OCI-LY7 (cell line): ENCODE measurements at places on chromosomes 1 and 21. TPM values are rescaled to one million over a fixed set of nuclear protein-coding genes. Genes with fewer than 3 reads are reported as not detected.

The RNU1-1 gene
- 1,721 and 1,968 TPM in 2 replicates for total RNA-seq

The FMO3 gene
- not detected in 2 replicates for total RNA-seq

The TEKT2 gene
- total RNA-seq, result not detected in 2 replicates

The IVL gene
- total RNA-seq, result not detected in 2 replicates

The GBP6 gene
- total RNA-seq, result not detected in 2 replicates

The PLEKHG5 gene
- total RNA-seq, result 1.7 and 2.4 TPM in 2 replicates

The SHE gene
- not detected in 2 replicates for total RNA-seq

- no peak for DNase-seq
These were observed 67.2 kb downstream of the FAM163A start for GRCh38 chr1:179810367-179810715.

DNA sequence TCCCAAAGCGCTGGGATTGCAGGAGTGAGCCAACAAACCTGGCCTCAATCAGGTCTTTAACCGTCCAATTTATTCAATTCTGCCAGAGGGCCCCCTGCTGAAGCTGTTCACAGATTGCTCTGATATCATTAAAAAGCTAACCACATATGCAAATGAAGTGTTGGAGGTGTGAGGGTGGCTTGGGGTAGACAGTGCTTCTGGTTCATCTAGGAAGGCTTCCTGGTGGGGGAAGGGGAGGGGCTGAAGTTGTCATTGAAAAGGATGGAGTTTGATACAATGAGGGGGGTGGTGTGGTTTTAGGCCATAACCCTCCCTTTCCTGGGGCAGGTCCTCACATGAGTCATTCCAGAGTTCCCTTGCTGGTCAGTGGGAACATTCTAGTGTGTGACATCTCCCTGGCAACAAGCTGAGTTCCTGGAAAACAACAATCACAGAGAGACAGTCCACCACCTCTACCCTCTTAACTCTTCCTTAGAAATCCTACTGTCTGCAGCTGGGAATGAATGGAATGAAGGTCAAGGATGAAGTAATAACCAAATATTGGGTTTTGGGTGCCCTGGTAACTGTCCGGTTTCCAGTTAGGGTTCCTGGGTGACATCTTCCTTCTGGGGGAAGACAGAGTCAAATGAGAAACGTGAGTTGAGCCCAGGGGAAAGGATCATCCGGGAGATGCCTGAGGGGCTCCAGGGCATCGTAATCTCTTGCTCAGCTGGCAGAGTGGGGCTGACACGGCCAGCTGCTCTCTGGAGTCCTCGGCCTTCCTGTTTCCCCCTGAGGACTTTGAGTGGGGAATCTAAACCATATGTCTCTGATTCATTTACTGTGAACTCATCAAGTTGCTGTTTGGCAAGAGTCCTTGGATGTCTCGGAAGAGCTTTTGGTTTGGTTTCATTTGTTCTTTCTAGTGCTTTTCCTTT is 32.2 kb downstream of the BATF3 start:
- DNase-seq, result peak; percentile 35

GRCh38 chr1:29687601-29688244 is 451.4 kb downstream of the PTPRU start:
- no peak for DNase-seq

GRCh38 chr1:201968202-201968925 is 13.1 kb downstream of the TIMM17A start:
- DNase-seq, result no peak

GRCh38 chr1:194069168-194069830 is 882.9 kb upstream of the B3GALT2 start:
- no peak for DNase-seq

DNA sequence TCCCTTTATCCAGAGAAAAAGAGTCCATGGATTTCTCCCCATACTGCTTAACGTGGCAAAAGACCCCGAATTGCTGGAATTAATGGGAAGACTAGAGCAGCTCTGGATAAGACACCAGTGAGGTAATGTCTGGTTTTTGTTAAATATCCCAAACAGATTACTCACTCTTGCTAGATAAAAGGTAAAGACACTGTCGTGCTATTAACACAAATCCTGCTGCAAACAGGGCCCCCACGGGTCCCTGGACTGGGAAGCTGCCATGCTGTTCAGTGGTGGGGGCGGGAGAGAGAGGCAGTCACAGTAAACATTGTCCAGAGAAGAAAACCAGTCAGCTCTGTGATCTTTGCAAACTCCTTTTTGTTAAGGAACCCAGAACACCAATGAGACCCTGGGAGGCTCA is 15.2 kb upstream of the SRP9 start:
- no peak for DNase-seq

DNA sequence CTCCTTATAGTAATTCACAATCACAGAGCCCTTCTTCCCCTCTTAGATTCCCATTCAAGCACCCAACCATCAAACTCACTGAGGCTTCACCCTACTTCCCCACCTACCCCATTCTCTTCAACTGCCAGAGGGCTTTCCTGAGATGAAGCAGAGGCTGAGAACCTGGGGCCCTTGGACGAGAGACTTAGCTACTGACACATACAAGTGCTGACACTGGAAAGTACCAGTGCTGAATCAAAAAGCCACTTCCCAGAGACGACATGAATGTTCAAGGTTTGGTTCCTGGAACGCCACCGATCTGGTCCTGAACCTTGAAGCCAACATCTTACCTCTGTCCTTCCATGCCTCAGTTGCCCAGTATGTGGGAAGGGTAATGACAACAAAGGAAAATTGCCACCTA is 16.6 kb upstream of the RAP1A start:
- DNase-seq, result no peak

DNA sequence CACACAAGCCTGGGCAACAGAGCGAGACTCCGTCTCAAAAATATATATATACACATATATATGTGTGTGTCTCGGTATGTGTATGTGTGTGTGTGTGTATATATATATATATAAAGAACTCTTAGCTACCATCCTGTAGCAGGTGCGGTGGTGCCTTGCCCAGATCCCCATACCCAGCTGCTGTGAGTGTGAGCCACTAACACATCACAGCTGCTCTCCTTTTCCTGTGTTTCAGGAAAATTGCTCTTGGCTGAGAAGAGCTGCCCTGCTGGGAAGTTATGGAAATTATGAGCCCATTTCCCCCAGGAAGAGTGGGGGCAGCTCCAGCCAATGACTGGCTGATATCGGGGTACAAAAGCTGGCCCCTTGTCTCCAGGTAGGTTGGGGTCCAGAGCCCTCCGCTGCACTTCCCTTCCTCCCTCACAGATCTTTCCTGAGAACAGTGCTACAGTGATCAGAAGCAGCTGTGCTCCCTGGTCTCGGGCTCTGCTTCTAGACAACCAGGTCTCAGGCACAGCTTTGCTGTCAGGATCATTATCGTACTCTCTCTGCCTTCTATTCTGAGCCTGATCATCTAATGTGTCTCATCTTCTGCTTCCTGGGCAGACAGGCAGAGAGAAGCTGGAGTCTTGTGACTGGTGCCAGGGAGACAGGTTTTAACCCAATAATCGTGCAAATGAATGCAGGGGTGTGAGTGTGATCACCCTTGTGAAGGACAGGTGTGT is 109.6 kb upstream of the ZNF678 start:
- DNase-seq, result no peak

GRCh38 chr1:12772520-12772919 is 1.0 kb upstream of the PRAMEF12 start:
- DNase-seq, result no peak

GRCh38 chr1:40439247-40439646 is 11.0 kb upstream of the ZFP69B start:
- no peak for DNase-seq

- no peak for DNase-seq
These were observed 44.9 kb downstream of the ACOT7 start for GRCh38 chr1:6348511-6349191.
